ENCODE measurements at places on chromosomes 2 and 18. TPM values are rescaled to one million over a fixed set of nuclear protein-coding genes. Genes with fewer than 3 reads are reported as not detected.

- H3K27ac ChIP-seq = no peak overlapping the region
- no peaks in the 10 kb centered on the region for H3K36me3 ChIP-seq
- no peaks in the 10 kb centered on the region for H3K4me1 ChIP-seq
- H3K27me3 ChIP-seq = no peaks in the 10 kb centered on the region
Measured at GRCh38 chr18:23200756-23201155, 65.5 kb downstream of the CABLES1 start.

Gene ZNG1B
- 26.2 TPM for total RNA-seq

GRCh38 chr2:175181877-175182308 is 383 bp upstream of the ATP5MC3 start:
- peaks cover 31% of the 10 kb centered on the region for H3K36me3 ChIP-seq
- H3K4me3 ChIP-seq = peak overlapping the region; percentile 74
- H3K27me3 ChIP-seq = no peaks in the 10 kb centered on the region

GRCh38 chr18:36419900-36420531 is 122.5 kb downstream of the FHOD3 start:
- no peak overlapping the region for H3K4me3 ChIP-seq
- H3K27me3 ChIP-seq = no peaks in the 10 kb centered on the region
- no peaks in the 10 kb centered on the region for H3K36me3 ChIP-seq
- H3K27ac ChIP-seq = peak overlapping the region; percentile 59
- no peak for DNase-seq

DNA sequence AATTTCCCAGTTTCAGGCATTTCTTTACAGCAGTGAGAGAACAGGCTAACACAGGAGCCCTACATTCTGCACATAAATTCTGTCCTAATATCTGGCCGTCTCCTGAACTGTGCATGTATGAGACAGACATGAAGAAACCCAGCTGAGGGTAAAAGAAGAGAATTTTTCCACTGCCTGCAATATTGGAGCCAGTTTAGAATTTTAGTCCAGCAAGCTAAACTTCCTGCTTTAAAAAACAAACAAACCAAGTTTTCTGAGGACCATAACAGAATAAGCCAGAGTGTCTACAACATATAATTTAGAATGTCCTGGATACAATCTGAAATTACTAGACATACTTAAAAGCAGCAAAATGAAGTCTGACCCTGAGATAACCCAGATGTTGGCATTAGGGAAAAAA is 215.1 kb upstream of the KLHL29 start:
- H3K27me3 ChIP-seq = no peaks in the 10 kb centered on the region
- DNase-seq = no peak
- no peaks in the 10 kb centered on the region for H3K4me1 ChIP-seq
- H3K4me3 ChIP-seq = no peak overlapping the region
- no peak overlapping the region for H3K27ac ChIP-seq

DNA sequence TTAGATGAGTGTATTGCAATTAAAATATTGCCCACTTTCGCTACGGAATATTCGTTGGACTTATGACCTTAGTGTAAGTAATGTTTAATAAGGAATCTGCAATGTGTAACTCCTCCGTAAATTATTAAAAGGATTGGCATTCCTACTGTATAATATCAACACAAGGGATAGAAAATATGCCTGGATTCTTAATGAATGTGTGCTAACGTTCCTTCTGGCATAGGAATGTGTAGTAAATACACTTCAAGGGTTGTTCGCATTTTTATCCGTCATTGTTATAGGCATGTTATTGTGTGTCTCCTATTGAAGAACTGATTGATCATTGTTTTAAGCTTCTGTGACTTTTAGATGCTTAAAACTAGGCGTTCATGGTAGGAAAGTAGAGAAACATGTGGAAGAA is 134.5 kb downstream of the NEDD4L start:
- no peaks in the 10 kb centered on the region for H3K36me3 ChIP-seq
- no peak overlapping the region for H3K27ac ChIP-seq
- H3K4me1 ChIP-seq = no peaks in the 10 kb centered on the region

DNA sequence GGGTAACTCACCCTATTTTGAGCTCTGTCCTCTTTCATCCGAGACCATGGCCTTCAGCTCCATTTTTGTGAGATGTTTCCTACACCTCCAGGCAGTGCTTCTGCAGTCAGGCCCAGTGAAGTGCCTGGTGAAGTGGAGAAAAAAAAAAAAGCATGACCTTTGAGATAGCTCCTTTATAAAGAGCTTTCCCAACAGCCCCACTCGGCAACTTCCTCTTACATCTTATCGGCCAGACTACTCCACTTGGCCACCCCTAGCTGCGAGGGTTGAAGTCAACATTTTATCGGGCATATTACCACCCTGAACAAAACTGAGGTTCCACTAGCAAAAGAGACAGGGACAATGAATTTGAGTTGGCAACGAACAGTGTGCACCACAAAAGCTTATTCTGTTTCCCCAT is 124.8 kb upstream of the RNF152 start:
- no peak for DNase-seq
- H3K27ac ChIP-seq = peak overlapping the region; percentile 49
- H3K4me1 ChIP-seq = peaks cover 21% of the 10 kb centered on the region
- no peak overlapping the region for H3K4me3 ChIP-seq
- no peaks in the 10 kb centered on the region for H3K36me3 ChIP-seq

- H3K27ac ChIP-seq = no peak overlapping the region
- H3K4me3 ChIP-seq = no peak overlapping the region
- DNase-seq = no peak
- no peaks in the 10 kb centered on the region for H3K27me3 ChIP-seq
- H3K36me3 ChIP-seq = peaks cover 87% of the 10 kb centered on the region
- H3K4me1 ChIP-seq = peaks cover 42% of the 10 kb centered on the region
Measured at GRCh38 chr2:101881131-101881530, 110.6 kb upstream of the IL1R2 start.

DNA sequence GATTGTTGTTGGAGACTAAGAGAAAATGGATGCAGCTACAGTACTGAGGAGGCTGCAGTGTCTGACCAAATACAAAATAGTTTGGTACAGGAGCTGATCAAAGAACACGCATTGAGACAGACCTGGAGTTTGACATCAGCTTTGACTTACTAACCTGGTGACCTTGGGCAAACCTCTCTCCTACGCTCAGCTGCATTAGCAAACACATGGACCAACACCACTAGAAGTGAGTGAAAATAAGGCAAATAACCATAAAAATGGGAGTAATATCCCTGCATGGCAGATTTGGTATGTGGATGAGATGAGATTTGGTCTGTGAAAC is 126.5 kb downstream of the LPIN1 start:
- DNase-seq = no peak
- H3K4me3 ChIP-seq = no peak overlapping the region
- H3K4me1 ChIP-seq = no peaks in the 10 kb centered on the region
- no peaks in the 10 kb centered on the region for H3K27me3 ChIP-seq
- H3K27ac ChIP-seq = no peak overlapping the region

GRCh38 chr2:232348936-232349335 is 29.6 kb upstream of the ALPP start:
- H3K36me3 ChIP-seq = no peaks in the 10 kb centered on the region
- peaks cover 9% of the 10 kb centered on the region for H3K4me1 ChIP-seq
- H3K4me3 ChIP-seq = no peak overlapping the region
- DNase-seq = no peak
- peaks cover 59% of the 10 kb centered on the region for H3K27me3 ChIP-seq

GRCh38 chr2:72916743-72917137 is 579 bp upstream of the EMX1 start:
- no peak overlapping the region for H3K27ac ChIP-seq
- H3K4me1 ChIP-seq = peaks cover 49% of the 10 kb centered on the region
- H3K27me3 ChIP-seq = peaks cover 99% of the 10 kb centered on the region
- H3K4me3 ChIP-seq = peak overlapping the region; percentile 24
- H3K36me3 ChIP-seq = no peaks in the 10 kb centered on the region
- no peak for DNase-seq

DNA sequence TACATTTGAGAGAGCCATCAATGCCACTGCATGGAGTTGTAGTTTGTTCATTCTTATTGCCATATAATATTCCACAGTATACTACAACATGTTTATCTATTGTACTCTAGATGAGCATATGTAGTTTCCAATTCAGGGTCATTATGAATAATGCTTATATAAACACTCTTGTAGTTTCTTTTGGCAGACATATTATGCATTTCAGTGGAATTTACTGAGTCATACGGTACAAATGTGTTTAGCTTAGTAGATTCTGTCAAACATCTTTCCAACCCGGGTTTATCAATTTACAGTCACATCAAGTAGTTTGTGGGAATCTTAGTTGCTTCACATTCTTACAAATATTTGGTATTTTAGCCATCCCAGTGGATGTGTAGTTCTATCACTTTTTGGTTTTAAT is 161.1 kb downstream of the KCNH7 start:
- no peaks in the 10 kb centered on the region for H3K4me1 ChIP-seq
- H3K27ac ChIP-seq = no peak overlapping the region
- no peaks in the 10 kb centered on the region for H3K36me3 ChIP-seq
- H3K4me3 ChIP-seq = no peak overlapping the region
- H3K27me3 ChIP-seq = no peaks in the 10 kb centered on the region
- no peak for DNase-seq

- no peak overlapping the region for H3K4me3 ChIP-seq
- H3K4me1 ChIP-seq = peaks cover 59% of the 10 kb centered on the region
- DNase-seq = peak; percentile 73
Measured at GRCh38 chr2:9333591-9334171, 89.6 kb downstream of the ITGB1BP1 start.

GRCh38 chr2:137806068-137806805 is 158.0 kb upstream of the HNMT start:
- H3K27me3 ChIP-seq = no peaks in the 10 kb centered on the region
- H3K27ac ChIP-seq = no peak overlapping the region
- no peaks in the 10 kb centered on the region for H3K36me3 ChIP-seq
- DNase-seq = no peak
- no peak overlapping the region for H3K4me3 ChIP-seq

DNA sequence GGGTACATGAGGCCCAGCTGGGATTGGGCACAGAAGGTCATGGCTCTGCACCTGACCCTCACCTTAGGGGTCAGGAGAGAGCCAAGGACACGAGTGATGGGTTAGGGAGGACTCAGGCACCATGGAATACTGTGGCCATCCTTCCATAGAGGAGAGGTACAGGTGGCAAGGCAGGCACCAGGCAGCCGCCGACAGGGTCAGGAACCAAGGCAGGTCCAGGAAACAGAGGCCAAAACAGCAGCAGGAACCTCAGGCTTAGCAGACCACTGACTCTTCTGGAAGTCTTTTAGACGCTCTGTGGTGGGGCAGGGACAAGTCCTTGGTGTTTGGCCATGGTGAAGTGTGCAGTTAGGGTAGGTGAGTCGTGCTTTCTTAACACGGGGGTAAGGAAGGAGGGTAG is 128.0 kb downstream of the NEDD4L start:
- no peak for DNase-seq
- no peak overlapping the region for H3K4me3 ChIP-seq
- H3K27me3 ChIP-seq = no peaks in the 10 kb centered on the region

DNA sequence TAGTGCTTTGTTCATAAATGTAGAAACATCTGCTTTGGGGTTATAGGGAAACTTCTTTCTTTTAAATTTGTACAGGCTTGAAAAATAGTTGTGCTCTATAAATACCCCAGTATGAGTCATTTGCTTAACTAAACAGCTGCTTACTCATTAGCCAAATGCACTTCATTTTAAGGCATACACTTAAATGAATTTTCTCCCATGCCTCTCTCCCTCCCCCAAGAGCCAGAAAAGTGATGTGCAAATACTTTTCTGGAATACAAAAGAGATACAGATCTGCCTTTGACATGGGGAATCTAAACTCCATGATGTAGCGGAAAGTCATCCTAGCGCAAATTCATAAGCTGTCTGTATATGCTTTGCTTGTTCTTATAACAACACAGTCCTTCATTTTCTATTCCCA is 469.4 kb downstream of the DLGAP1 start:
- H3K4me3 ChIP-seq = no peak overlapping the region
- no peaks in the 10 kb centered on the region for H3K27me3 ChIP-seq
- no peaks in the 10 kb centered on the region for H3K36me3 ChIP-seq
- peaks cover 6% of the 10 kb centered on the region for H3K4me1 ChIP-seq
- no peak overlapping the region for H3K27ac ChIP-seq

DNA sequence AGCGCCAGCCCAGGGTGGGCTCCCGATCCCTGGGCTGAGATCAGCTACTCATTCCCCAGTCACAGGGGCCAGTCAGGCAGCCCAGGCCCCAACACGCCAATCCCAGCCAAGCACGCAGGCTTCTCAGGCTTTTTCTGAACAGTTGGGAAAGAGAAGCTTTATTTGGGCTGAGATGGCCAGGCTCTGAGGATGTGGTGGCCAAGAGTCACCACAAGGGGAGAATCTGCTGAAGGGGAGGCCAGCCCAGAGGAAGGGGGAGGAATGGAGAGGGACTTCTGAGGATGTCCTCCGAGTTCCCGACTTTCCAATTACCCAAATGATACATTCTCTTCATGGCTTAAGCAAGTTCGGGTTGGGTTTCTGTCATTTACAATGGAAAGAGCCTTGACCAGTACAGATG is 2.8 kb upstream of the DIPK1C start:
- H3K36me3 ChIP-seq = no peaks in the 10 kb centered on the region
- H3K4me3 ChIP-seq = no peak overlapping the region
- H3K27me3 ChIP-seq = peaks cover 7% of the 10 kb centered on the region
- no peak for DNase-seq
- H3K4me1 ChIP-seq = peaks cover 18% of the 10 kb centered on the region
- H3K27ac ChIP-seq = peak overlapping the region; percentile 82

DNA sequence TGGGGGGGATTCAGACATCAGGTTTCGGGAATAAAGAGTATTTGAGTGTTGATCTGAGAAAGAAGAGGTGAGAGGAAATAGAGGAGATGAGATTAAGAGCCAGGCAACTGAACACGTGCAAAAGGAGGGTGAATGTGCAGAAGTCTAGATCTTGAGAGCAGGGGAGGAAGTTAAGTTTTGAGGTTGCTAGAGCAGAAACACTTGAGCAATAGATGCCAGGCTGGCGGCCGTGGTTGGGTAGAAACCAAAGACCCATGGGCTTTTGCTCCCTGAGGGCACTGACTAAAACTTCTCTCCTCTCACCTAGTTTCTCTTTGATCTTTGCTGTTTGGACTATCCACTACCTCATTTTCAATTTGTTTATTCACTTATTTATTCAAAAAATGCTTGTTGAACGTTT is 116.0 kb downstream of the CDC42EP3 start:
- H3K27ac ChIP-seq = no peak overlapping the region
- H3K4me1 ChIP-seq = no peaks in the 10 kb centered on the region
- H3K36me3 ChIP-seq = no peaks in the 10 kb centered on the region
- DNase-seq = peak; percentile 13
- H3K4me3 ChIP-seq = no peak overlapping the region

- peaks cover 40% of the 10 kb centered on the region for H3K4me1 ChIP-seq
- no peak overlapping the region for H3K4me3 ChIP-seq
- H3K27ac ChIP-seq = no peak overlapping the region
- no peak for DNase-seq
- H3K36me3 ChIP-seq = no peaks in the 10 kb centered on the region
- H3K27me3 ChIP-seq = no peaks in the 10 kb centered on the region
Measured at GRCh38 chr2:237510502-237511217, 23.6 kb downstream of the MLPH start.

Gene LRRTM4
- total RNA-seq = 2.0 TPM

Gene LYG2
- not detected for total RNA-seq

Gene TEX44
- total RNA-seq = not detected

Gene LDLRAD4
- total RNA-seq = 54.4 TPM

DNA sequence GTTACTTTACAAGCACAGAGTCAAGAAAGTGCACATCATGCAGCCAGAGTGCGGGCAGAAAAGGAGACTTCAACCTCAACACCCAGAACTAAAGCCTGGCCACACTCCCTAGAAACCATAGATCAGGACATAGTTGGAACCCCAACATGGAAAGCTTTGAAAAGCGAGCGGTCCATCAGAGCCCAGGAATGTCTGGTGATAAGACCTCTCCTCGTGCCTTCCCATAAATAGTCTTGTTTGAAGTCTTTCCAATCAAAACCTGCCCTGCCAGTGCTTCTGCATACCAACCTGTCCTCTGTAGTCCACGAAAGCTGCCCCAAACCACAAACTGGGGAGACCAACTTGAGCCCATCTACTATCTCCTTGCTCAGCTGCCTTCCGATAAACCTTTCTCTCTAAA is 55.5 kb downstream of the NEURL3 start:
- H3K27ac ChIP-seq = no peak overlapping the region
- no peak overlapping the region for H3K4me3 ChIP-seq
- H3K27me3 ChIP-seq = no peaks in the 10 kb centered on the region
- no peak for DNase-seq

Gene USP14
- total RNA-seq = 47.1 TPM

Measured in heart right ventricle (tissue), 16 donors.